ENCODE measurements at places on chromosomes 1 and 21. TPM values are rescaled to one million over a fixed set of nuclear protein-coding genes. Genes with fewer than 3 reads are reported as not detected.

CHODL gene
- not detected for total RNA-seq

ARHGEF16 gene
- 5.6 TPM for total RNA-seq

ZNF683 gene
- total RNA-seq, result not detected

ELK4 gene
- total RNA-seq, result 9.2 TPM

S100A8 gene
- total RNA-seq, result 99.3 TPM

SLAMF9 gene
- 0.25 TPM for total RNA-seq
